Fibroblast of lung (primary cell): ENCODE measurements at places on chromosomes 16 and 17.

- DNase-seq = no peak
These were observed 31.8 kb downstream of the ZDHHC7 start for GRCh38 chr16:84979516-84979915.

GRCh38 chr17:54793271-54793670 is 107.4 kb upstream of the TOM1L1 start:
- DNase-seq = no peak

DNA sequence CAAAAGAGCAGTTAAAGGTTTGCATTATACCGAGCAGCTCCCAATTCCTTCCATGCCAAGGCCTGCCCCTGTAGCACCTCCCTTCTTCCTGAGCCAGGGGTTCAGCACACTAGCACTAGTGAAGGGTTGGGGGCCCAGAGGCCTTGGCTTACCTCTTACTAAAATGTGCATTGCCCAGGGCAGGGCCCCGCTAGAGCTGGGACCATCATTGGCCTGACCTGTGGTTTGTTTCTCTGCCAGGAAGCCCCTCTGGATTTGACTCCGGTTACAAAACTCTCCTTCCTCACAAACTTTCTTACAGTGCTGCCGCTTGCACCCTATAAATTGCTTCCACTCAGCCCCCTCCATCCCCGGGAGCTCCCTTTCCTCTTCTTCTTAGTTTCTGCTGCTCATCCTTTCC is 33.8 kb downstream of the MPRIP start:
- DNase-seq = no peak

GRCh38 chr17:33521784-33522183 is 228.7 kb upstream of the ASIC2 start:
- DNase-seq = no peak

- DNase-seq = peak; percentile 50
These were observed 13.7 kb downstream of the BLMH start for GRCh38 chr17:30278032-30278431.

- DNase-seq = peak; percentile 87
These were observed 46.6 kb downstream of the HOXB1 start for GRCh38 chr17:48484256-48484655.

DNA sequence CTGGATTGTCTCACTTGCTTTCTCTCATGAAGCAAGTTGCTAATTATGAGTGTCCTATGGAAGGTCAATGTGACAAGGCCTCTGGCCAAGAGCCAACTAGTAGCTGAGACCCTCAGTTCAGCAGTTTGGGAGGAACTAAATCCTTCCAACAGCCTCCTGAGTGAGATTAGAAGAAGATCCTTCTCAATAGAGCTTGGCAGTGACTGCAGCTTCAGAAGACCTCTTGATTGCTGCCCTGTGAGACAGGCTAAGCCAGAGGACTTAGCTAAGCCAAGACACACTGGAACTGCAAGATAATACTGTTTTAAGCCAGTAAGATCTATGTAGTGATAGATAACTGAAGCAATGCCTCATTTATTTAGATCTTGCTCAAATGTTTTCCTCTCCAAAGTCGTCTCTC is 34.3 kb downstream of the PCTP start:
- DNase-seq = no peak

DNA sequence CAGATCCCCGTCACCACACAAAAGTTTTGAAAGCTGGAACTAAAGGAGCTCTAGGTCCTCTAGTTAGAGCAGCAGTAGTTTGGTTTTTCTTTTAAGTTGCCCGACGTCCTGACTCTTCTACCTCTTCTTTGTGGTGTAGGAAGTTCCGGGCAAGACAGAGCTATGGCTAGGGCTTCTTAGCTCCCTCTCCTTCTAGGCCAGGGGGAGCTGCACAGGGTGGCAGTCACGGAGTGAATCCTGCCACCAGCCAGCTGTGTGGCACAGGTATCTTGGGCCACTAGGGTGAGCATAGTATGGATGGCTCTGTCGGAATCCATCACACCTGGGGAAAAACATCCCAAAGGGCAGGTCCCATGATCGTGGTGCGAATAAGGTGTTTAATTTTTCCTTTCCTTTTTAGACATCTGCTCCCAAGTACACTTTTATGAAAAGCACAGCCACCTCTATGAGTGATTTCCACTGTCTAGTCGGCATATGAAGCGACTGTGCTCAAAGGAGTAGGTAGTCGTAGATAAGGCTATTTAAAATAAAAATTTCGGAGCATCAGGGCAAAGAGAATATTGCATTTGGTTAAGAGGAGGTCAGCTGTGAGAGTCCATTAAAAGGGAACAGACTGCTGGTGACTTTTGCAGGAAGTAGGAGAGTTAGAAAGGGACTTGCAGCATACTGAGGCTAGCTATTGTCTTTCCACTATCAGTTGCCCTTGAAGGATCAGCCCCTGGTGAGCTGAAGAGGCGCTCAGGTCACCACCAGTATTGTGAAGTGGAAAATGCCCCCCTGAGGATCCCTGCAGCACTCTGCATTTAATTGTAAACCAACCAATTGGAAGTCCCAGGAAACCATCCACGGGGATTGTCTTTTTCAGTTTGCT is 2.1 kb downstream of the PRKCA start:
- DNase-seq = peak; percentile 51

DNA sequence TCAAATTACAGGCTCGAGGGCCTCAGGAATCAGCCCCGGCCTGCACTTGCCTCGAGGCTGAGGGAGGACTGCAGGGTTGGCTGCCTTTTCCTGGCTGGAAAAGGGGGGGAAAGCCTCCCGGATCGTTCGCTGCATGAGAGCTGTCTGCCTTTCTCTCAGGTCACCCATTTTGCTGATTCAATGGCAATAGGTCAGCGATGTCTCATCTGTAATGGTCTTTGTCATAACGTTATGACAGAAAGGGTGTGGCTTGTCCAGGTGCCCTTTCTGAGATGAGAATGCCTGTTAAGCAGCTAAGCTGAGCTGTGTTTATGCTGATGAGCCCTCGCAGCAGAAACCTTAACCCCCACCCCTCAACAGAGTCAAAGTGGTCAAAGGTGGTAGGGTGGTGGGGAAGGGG is 81.8 kb downstream of the AKAP1 start:
- DNase-seq = no peak

GRCh38 chr16:61936522-61936921 is 99.7 kb downstream of the CDH8 start:
- DNase-seq = no peak

- DNase-seq = no peak
These were observed 728.1 kb downstream of the KCNJ2 start for GRCh38 chr17:70897446-70897845.

DNA sequence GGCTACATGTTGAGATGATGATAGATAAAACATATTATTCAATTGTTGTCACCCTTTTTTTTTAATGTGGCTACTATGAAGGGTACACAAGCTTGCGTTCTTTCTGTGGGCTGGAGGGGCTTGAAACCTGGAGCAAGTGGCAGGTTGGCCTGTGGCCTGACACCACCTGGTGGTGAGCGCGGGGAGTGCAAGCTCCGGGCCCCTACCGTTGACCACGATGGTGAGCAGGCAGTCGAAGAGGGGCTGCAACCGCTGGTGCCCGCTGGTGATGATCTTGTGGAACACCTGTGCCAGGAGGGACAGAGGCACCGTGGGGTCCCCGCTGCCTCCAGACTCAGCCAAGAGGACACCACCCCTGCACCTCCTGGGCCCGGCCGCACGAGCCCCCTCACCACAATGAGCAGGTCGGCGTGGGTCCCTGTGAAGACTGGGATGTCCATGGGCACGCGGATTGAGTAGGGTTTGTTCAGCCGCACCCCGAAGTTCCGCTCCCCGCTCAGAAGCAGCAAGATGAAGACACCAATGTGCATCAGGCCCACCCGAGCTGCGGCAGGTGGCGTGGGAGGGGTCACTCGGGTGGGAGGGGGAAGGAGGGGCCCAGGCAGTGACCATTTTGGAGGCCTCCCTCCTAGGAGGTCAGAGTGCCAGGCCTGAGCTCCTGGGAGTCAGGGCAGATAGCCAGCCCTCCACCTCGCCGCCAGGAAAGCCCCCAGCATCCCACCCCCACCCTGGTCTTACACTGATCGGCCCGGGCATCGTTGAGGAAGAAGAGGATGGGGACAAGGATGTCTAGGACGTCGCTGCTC is 14.4 kb downstream of the HID1 start:
- DNase-seq = peak; percentile 22
